Motor neuron (in vitro differentiated cells): ENCODE measurements at places on chromosomes 2 and 18.

DNA sequence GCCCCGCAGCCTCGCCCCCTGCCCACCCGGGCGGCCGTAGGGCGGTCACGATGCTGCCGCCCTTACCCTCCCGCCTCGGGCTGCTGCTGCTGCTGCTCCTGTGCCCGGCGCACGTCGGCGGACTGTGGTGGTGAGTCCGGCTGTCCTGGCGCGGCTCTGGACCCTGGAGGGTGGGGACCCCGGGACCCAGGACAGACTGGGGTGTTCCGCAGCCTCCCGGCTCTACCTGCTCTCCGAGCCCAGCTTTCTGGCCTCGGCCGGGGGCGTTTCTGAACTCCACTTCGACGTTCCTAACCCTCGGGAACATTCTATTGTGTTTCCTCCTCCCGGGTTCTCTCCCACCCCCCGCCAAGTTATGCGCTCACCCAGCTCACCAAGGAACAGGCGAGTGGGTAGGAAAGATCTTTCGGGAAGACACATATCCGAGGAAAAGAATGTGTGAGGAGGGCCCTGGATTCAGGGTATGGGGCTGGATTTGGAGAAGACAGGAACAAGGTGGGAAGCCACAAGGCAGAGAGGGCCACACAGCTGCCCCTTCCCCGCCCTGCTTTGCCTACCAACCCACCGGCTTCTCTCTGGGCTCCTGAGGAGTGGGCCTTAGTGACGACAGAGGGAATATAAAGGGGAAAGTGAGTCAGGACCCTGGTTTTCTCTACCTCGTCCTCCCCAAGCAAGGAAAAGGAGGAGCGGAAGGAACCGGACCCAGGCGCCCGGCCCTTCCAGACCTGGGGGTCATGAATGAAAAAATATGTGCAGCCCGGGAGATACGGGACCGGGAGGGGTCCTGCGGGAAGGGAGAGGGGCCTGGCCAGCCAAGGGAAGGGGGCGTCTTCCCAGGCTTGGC, 605 bp downstream of the WNT6 start:
- ATAC-seq: peak; percentile 5

GRCh38 chr2:39755466-39755865, 23.6 kb downstream of the THUMPD2 start:
- no peak for ATAC-seq

- no peak for ATAC-seq
These were observed 262.6 kb upstream of the THUMPD2 start for GRCh38 chr2:40041422-40042382.

DNA sequence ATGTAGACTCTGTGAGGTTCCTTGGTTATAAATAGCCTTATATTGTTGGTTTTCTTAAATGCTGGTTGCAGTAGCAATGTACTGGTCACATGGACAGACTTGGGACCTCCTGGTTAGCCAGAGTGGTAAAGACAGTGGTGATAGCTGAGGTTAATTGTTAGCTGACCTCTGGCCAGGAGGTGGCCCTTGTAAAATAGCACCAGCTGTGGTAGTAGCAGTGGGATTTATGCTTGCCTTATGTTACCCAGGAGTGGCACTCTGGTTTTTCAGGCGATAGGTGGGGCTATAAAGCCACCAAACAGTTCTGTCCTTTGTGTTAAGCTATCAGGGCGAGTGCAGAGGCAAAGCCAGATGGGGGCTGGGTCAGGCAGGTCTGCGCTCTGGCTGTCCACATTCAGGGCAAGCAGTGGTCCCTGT, 94.8 kb upstream of the SRD5A2 start:
- ATAC-seq: peak; percentile 43

DNA sequence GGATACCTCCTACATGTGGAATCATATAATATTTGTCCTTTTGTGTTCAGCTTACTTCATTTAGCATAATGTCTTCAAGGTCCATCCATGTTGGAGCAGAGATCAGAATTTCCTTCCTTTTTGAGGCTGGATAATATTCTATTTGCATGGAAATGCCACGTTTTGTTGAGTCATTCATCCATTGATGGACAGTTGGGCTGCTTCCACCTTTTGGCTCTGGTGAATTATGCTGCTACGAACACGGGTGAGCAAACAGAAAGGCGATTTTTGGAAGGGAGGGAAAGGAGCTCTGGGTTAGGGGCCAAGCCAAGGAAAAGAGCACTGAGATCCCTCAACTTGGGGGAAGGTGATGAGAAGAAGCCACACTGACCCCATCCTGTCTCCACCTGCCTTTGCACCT, 260.5 kb downstream of the TNS1 start:
- ATAC-seq: no peak

DNA sequence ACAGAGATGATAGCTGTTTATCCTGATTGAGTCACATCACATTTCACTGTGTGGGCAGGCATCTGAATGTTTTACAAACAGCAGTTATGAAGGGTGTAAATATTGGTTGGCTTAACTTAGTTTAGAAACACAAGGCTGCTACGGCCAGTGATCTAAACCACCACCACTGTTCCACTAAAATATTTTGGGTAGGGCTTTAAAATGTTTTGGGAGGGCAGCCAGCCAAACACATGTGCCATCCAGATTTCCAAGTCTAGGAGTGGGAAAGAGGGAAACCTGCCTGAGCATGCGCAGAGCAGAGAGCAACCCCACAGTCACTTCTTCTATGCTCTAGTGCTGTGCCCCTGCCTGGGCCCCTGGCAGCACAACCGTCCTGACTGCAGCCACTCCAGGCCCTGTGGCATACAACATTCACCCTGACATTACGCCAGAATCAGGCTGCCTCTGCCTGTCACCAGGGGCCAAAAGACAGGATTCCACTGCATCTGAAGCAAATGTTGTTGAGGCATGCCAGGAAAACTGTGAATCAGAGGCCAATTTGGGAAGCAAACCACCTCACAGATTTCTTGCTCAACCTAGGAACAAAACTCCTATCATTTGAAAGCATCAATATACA, 74.8 kb upstream of the COL5A2 start:
- ATAC-seq: peak; percentile 60

DNA sequence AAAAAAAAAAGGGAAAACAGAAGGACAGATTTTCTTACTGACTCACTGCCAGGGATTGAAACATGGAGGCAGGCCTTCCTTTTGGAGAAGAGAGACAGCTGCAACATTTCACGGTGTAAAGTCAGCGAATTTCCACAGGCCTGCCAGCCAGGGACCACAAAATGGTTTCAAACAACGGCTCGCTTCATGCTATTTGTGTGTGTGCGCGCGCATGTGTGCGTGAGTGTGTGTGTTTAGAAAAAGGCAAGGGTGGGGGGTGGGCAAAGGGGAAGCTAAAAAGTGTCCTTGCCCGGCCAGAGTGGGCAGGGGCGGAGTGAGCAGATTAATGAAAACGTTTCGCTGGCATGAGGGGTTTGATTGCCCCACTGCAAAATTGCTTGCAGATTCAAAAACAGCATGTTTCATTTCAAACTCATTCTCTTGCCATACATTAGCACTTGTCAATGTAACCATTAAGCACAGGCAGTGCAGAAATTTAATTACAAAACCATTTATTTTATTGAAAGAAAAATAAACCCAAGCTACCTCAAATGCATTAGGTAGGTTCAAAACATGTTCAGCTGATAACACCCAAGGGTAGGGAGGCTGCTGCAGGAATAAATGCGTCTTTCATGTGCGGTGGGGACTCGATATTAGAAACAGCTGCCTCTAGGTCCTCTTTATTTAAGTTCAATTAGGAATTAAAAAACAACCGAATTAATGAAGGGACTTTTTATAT, 182.1 kb upstream of the SIX2 start:
- no peak for ATAC-seq

DNA sequence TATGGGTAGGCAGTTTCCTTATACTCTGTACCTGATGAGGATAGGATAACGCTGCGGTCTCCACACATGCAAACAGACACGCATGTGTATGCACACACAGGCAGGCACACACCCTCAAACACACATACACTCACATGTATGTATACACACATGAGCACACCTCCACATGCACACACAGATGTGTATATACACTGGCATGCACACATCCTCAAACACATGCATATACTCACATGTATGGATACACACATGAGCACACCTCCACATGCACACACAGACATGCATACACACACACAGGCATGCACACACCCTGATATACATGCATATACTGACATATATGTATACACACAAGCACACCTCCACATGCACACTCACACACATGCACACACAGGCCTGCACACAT, 267.8 kb upstream of the HDAC4 start:
- ATAC-seq: no peak

GRCh38 chr2:240362826-240363745, 72.4 kb upstream of the GPC1 start:
- ATAC-seq: peak; percentile 3

DNA sequence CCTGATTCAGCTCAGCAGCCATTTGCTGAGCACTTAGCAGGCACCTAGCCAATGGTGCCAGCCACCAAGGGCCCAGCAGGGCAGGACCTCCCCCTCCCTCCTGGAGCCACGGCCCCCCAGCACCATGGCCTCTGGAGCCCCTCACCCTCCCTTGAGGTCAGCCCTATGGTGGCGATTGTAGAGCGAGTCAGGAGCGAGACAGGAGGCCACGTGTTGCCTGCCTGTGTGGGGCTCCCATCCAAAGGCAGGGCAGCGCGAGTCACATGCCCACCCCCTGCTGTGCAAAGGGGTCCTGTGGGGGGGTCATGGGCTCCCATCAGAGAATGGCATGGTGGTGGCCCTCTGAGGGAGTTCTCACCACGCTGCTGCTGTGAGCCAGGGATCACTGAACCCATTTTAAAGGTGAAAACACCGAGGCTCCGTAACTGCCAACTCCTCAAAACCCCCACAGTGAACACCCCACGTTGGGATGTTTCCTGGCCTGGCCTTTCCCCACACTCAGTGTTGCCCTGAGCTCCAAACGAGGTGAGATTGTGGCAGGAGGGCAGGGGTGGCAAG, 35.6 kb downstream of the RAMP1 start:
- ATAC-seq: no peak

GRCh38 chr2:38156436-38156835, 80.5 kb upstream of the CYP1B1 start:
- no peak for ATAC-seq

DNA sequence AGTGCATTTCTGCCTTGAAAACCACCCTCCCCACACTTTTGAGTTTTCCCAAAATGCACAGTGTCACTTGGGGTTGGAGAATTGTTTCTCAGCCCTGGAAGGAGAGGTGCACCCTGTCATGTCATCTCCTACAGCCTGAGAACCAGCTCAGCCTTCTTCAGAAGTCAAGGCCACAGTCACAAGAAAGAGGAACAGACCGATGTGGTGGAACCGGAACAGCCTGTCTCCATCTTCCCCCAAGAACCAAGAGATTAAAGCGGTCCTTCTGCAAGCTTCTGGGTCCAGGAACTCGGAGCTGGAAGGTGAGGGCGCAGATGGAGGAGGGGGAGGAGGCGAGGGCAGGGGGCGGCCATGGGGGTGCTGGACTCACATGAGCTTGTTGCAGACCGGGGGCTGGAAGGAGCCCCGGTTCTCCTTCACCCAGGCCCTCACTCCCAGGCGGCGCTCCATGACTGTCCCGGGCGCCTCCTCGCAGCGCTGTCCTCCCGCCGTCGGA, 248 bp downstream of the HAAO start:
- peak; percentile 53 for ATAC-seq

- ATAC-seq: no peak
These were observed 117.2 kb downstream of the UXS1 start for GRCh38 chr2:106076941-106077340.

GRCh38 chr18:6741232-6741663, 11.7 kb downstream of the ARHGAP28 start:
- peak; percentile 72 for ATAC-seq

DNA sequence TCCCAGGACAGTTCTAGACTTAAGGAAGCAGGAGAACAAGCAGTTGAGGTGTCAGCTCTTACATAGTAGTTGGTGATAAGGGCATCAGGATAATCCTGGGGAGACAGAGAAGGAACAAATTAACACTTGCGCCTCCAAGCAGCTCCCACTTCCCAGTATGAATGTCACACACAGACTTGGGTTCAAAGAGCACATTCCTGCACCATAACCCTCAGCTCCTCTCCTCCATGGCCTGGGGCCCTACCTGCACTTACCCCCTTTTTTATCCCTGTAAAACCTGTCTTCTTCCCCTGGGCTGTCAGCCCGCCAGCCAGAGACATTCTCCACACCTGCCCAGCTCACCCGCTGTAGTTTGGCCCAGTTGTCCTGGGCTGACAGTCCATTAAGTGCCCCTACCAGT, 3.9 kb upstream of the UCN start:
- no peak for ATAC-seq

DNA sequence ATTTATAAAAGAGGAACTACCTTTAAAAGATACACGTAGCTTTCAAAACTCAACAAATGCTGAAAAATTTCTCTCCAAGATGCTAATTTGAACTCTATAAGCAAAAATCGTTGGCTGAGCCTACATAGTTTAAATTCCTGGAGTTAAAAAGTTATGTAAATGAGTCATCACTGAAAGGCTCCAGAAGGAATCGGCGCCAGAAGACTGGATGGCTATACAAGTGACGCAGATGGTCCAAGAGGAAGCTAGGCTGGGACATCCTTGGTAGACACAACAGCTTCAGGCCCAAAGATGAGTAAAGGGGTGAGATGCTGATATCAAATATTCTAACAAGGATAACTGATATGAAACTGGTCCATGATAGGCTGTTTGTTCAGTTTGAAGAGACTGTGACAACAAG, 22.8 kb upstream of the DNAH6 start:
- no peak for ATAC-seq

GRCh38 chr2:95514718-95515117, 30.2 kb upstream of the TRIM43B start:
- peak; percentile 87 for ATAC-seq
